ENCODE measurements at places on chromosomes 12 and 14.

DNA sequence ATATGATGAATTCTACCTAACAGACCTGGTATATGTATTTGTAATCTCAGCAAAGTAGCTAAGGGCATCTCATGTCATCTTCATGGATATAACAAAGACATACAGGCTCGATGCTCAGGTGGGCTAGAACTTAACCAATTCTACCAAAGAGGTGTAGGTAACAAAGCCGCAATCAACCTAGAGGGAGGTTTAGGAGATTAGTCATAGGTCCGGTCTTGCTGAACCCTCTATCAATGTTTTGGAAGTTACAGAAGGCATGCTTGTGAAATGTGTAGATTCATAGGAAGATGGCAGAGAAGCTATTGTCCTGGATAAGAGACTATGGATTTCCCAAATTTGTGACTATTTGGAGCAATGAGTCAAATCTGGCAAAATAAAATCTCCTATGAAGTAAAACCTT lies 42.6 kb upstream of the SYCP3 start:
- DNase-seq = no peak

- no peak for DNase-seq
Observed at GRCh38 chr14:90568405-90568804, 171.6 kb downstream of the CALM1 start.

- DNase-seq = no peak
Observed at GRCh38 chr12:94795520-94795919, 145.2 kb upstream of the TMCC3 start.

DNA sequence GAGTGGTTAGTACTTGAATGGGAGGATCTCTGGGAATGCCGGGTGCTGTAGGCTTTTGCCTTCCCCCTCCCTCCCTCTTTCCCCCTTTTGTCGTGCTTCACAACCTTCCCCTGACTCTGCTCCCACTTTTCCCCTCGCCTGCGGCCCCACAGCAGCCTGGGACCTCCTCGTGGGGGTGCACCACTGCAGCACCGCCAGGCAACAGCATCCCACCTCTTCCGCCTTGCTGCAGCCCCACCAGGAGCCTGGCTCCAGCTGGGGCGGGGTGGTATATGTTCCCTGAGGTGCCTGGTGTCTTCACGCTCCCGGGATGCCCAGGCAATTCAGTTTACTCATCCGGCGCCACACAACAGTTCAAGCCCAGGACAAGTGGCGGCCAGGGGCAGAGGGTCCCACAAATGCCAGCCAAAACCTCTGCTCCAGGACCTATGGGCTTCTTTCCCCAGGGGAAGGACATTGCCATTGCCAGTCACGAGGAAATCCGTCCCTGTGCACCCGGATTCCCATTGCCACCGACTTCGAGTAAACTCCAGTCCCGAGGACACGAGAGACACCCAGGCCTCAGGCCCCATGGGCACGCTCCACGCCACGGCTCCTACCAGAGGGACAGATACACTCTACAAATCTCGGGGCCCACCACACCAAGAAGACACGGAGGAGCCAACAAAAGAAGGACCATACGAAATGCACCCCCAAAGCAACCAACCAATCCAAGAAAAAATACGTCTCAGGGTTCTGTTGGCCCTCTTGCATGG lies 181.7 kb downstream of the ALG10 start:
- no peak for DNase-seq

GRCh38 chr14:101884089-101884933 lies 80.1 kb upstream of the DYNC1H1 start:
- no peak for DNase-seq

DNA sequence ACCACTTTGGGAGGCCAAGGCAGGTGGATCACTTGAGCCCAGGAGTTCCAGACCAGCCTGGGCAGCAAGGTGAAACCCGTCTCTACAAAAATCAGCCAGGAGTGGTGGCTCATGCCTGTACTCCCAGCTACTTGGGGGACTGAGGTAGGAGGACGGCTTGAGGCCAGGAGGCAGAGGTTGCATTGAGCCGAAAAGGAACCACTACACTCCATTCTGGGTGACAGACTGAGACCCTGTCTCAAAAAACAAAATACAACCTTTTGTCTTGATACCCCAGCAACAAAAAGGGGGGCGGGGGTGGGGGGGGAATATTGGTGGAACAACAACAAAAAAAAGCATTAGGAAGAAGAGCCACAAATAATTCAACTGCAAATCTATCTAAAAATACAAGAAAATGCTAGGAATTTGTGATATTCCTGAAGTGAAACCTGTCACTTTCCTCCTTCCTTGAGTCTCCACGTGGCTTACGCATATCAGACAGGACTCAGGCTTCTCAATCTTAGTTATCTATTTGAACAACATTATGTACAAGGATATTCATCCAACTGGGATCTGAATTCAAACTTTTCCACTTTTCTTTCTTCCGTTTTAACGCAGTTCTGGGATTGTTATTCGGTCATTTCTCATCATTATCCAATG lies 1.3 kb downstream of the R3HDM2 start:
- no peak for DNase-seq
